Right kidney (tissue), 9 donors: ENCODE measurements at places on chromosomes 1 and 21.

DNA sequence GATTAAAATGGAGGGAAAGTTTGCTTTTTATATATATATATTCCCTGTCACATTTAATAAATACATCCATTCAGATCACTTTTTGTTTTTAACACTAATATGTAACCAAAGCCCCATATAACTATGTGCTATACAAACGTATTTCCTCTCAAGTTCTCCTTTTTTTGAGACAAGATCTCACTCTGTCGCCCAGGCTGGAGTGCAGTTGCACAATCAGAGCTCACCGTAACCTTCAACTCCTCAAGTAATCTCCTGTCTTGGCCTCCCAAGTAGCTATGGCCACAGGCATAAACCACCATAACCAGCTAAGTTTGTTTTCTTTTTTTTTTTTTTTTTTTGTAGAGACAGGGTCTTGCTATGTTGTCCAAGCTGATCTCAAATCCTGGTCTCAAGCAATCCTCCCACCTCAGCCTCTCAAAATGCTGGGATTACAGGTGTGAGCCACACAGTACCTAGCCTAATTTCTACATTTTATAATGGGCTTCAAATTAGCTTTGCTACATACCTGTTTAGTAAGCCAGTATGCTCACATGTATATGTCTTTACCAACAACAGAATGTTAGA is 120.0 kb downstream of the TGFBR3 start:
- no peak for DNase-seq

- DNase-seq, result no peak
These were observed 264.6 kb upstream of the PROX1 start for GRCh38 chr1:213723187-213723586.

DNA sequence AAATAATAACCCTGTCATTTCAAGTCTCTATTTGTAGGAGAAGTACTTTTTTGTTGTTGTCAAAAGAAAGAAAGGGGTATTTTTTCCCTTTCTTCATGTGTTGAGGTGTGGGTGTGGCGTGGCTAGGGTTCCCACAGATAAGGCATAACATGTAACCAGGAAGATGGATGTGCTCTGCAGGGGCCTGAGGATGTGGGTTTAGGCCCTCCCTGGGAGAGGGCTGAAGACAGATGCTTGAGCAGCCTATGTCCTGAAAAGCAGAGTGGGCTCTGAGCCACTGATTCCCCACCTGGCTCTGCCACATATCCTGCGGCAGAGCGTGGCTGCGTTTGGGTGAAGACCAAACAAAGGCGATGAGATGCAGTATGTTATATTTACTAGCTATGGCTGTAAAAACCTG is 13.9 kb upstream of the ADAR start:
- DNase-seq, result no peak

DNA sequence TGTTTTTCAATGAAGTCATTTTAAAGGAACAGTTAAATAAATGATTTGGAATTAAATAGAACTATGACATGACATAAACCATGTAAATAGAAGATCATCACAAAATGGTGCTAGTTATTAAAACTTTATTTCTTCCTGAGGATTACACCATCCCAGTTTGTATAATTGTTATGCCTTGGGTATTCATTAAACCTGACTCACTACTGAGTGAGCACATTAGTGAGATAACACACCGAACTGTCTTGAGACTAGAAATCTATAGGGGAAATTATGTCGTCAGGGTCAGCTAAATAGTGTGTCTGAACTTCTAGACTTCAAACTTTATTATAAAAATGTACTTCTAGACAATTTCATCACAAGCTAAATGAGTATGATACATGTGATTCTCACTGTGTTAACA is 189.4 kb downstream of the NCAM2 start:
- no peak for DNase-seq

DNA sequence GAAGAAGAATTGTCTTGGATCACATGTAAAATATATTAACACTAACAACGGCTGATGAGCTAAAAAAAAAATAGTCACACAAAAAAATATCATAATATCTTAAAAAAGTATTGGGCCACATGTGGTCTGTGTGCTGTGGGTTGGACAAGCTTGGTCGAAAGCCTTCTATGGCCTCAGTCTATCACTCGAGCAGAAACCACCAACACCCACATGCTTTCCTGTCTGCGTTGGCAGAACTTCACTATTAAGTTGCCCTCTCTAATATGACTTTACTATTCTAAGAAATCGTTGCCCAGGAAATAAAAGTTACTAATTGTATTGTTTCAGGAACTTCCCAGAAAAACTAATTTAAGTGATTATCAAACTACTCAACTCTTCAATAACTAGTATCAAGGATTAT is 28.2 kb upstream of the ETS2 start:
- no peak for DNase-seq

- no peak for DNase-seq
These were observed 70.2 kb upstream of the CDC42BPA start for GRCh38 chr1:227388214-227389168.

- peak; percentile 85 for DNase-seq
These were observed 447 bp downstream of the RUNX3 start for GRCh38 chr1:24929398-24930259.
